Stimulated activated naive CD8-positive, alpha-beta T cell treated with anti-CD3 and anti-CD28 coated beads, Interleukin-15, amount 100 ng/mL, for 72 hours (primary cell): ENCODE measurements at places on chromosomes 2 and 18.

- no peak for DNase-seq
Measured at GRCh38 chr2:222656526-222657446, 894 bp upstream of the FARSB start.

DNA sequence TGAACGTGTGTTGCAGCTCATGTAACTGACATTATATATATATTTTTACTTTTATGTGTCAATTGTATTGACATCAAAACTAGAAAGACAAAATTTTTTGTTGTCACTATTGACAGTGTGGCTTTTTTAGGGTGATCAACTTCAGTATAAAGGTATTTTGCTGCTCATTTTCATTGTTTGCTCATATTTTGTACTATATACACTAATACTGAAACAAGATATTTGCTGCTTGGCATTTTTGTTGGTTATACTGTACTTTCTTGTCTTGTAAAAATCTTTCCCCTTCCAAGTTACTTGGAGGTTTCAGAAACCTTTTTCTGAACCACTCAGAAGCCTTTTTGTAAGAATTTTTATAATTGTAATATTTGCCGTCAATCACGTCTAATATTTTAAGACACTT lies 16.5 kb downstream of the AFTPH start:
- no peak for DNase-seq

DNA sequence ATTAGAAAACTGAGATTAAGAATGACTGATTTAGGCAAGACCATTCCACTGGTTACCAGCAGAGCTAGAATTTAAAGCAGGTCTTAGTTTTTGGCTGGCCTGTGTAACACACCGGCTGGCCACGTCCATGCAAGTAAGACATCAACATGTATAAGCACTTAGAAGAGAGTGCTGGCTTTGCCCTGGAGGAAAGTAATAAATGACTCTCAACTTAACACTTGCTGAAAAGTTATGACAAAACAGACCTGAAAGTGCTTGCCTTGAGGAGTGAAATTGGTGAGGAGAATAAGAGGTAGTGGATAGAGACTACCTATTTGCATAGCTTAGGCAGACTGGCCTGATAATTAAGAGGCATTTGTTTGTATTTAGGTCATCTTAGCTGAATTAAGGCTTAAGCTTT lies 165.7 kb upstream of the KCNJ3 start:
- no peak for DNase-seq

DNA sequence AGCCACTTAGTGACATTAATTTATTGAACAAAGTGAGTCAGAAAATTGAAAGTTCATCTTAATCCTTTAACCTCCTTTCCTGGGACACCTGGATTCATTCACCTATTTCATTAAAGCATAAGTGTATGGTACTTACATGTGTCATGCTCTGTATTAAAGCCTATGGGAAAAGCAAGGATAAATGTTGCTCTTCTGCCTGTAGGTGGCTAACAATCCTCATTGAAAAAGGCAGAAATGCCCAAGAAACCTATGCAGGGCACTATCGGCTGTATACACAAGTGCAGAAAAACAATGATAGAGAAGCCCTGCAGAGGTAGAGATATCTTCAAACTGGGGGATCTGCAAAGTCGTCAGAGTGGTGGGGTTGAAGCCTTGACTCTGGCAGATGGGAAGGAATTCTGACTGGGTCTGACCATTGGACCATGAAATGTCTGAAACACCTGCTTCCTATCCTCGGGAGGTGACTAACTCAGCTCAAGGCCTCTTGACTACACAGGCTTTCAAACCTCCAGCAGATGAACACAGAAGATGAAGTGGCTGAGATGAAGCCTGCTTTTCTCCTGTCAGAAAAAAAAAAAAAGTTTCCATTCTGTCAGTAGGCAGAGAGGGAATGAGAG lies 83.1 kb downstream of the DCC start:
- no peak for DNase-seq

- DNase-seq: no peak
Measured at GRCh38 chr2:21887881-21888280, 764.1 kb downstream of the TDRD15 start.

- DNase-seq: no peak
Measured at GRCh38 chr2:188243381-188243780, 48.3 kb upstream of the GULP1 start.

DNA sequence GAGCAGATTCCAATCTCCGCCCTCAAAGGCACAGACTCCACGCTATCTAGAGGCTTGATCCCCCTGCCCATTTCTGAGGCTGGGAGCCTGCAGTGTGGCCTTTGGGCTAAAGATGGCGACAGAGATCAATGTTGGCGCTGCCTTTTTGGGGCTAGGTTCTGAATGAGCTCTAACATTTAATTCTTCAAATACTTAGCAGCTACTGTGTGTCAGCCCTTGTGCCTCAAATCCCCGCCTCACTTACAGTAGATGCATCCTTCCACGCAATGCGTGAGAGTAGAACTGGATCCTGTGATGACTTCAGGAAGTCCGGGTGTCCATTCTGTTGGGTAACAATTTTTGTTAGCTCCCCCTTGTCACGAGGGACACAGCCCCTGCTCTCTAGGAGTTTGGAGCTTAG lies 12.4 kb downstream of the IL1F10 start:
- DNase-seq: peak; percentile 45

GRCh38 chr18:22591222-22591621 lies 173.5 kb upstream of the CTAGE1 start:
- no peak for DNase-seq

- no peak for DNase-seq
Measured at GRCh38 chr2:42868874-42869273, 76.5 kb upstream of the HAAO start.

DNA sequence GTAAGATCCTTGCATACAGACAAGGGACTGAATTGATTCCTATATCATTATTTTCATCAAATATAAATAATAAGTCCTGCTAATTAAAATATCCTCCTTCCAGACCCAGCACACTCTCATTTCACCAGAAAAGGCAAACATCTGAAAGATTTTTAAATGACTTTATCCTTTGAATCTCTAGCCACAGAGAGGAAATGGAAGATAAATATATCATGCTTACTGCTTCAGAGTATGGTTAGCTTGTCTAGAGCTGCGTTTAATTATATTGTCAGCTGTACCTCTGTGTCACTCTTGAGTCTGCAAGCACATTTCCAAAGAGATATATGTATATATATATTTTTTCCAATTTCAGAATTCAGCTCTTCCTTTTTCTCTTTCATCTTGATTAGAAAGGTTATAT lies 232.7 kb downstream of the TRIB2 start:
- no peak for DNase-seq

- DNase-seq: no peak
Measured at GRCh38 chr2:128274218-128274617, 44.5 kb downstream of the HS6ST1 start.
